ENCODE measurements at places on chromosomes 5 and 9. TPM values are rescaled to one million over a fixed set of nuclear protein-coding genes. Genes with fewer than 3 reads are reported as not detected.

DNA sequence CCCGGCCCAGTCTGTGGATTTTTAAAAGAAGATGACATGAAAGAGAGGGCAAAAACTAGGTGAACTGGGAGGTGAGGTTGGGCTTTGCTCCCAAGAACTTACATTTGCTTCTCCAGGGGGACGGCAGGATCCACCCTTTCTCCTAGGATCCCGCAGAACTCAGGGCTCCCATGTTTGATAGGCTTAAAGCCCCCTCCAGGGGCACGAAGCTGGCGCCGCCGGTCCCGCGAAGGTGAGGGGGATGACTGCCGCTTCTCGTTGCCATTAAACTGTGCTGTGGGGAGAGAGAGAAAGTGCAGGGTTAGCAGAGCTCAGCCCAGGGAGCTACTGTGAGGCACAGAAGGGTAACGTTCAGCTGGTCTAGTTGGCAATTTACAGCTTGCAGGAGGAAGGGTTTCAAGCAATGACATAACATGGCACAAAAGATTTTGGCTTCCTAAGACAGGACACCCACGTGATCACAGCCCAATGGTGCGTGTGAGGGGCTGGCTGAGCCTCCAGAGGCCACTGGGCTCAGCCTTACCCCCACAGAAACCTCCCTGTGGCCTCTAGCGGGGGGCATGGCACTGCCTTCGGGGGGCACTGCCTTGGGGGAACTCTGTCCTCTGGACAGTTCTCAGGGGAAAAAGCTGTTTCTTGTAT lies 52.0 kb upstream of the SLC25A51 start:
- no peak for DNase-seq

GRCh38 chr5:177003649-177004048 lies 2.9 kb downstream of the UIMC1 start:
- no peak for DNase-seq

DNA sequence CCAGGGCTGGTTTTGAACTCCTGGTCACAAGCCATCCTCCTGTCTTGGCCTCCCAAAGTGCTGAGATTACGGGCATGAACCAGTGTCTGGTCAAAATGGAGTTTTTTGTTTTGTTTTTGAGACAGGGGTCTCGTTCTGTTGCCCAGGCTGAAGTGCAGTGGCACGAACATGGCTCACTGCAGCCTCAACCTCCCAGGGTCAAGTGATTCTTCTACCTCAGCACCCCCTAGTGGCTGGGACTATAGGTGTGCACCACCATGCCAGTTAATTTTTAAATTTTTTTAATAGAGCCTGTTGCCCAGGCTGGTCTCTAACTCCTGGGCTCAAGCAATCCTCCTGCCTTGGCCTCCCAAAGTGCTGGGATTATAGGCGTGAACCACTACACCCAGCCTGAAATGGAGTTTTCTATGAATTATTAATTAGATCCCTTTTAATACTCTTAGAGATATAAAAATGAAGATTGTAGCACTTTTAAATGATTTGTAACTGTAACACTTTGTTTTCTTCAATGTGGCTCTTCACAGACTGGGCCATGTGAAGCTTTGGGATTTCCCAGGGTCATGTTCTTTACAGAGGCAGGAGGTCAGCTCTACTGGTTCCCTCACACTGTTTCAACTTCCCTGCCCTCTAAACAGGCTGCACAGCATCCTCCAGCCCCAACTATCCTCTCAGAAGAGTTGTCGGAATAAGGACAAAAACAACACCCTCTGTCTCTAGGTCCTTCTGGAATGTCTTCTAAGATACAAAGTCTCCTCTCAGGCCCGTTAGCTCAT lies 32.7 kb upstream of the SPARC start:
- DNase-seq: no peak

GRCh38 chr5:39390945-39391344 lies 26.6 kb upstream of the C9 start:
- no peak for DNase-seq

Gene SLC25A2
- polyA plus RNA-seq: 0.29 TPM

DNA sequence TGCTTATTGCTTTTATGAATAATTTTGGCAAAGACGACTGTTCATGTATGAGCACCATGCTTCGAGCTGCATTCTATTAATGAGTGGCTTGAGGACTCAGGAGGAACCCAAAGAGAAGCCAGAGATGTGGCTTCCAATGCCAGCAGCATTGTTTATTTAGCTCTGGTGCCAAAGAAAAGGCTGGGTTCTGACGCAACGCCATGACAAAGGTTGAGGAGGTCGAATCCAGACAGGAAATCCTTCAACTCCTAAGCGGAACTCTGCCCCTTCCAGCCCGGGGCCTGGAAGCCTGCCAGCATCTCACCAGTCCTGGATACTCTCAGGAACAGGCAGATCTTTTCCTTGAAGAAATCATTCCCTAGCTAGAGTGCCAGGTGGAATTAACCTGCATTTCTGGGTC lies 104.4 kb downstream of the ARHGAP26 start:
- no peak for DNase-seq

DNA sequence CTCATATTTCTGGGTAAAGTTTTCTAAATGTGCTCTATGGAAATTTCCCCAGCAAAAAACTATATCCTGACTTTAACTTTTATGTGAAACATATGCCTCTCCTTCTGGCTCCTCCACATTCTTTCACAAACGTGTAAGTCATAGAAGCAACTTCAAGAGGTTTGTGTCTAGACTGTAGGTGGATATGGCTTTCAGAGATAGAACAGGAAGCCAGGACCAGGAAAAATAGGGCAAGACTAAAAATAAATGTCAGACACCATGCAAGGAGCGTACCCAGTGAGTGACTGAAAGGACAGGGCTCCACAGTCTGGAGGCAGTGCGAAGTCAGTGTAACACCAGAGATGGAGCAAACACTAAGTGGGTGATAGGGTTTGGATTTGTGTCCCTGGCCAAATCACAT lies 240.7 kb downstream of the COX7C start:
- no peak for DNase-seq

DNA sequence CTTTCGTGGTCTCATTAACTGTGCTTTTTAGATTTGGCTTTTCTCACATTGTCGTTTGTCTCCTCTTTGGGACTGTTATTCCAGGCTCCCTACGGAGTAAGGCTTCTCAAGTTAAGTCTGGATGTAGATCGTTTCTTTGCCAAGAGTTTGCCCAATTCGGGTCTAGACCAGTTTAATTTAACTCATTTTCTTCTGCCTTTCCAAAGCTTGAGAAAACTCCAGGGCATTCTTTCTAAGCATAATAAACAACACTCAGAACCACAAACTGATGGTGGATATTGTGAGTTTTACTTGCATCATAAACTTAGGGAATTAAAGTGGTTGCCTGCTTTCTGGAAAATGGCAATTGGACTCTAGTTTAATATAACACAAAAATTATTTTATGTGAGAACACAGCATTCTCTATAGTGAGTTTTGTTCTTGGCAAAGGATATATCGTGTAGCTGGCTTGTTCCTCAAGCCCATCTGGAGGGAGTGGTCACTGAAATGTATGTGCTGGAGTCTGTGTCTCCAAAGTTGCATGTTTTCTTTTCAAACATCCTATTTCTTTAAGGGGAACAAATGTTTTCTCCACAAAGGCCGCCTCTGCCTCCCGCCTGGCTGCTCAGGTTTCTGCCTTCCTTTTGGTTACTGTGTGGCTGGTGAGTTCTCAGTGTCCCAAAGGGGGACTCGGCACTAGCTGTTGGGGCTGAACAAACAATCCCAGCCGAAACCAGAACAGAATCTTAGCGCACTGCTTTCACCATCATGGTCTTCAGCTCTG lies 211.3 kb upstream of the FBN2 start:
- DNase-seq: no peak

GRCh38 chr9:16509997-16510396 lies 360.5 kb downstream of the BNC2 start:
- no peak for DNase-seq

DNA sequence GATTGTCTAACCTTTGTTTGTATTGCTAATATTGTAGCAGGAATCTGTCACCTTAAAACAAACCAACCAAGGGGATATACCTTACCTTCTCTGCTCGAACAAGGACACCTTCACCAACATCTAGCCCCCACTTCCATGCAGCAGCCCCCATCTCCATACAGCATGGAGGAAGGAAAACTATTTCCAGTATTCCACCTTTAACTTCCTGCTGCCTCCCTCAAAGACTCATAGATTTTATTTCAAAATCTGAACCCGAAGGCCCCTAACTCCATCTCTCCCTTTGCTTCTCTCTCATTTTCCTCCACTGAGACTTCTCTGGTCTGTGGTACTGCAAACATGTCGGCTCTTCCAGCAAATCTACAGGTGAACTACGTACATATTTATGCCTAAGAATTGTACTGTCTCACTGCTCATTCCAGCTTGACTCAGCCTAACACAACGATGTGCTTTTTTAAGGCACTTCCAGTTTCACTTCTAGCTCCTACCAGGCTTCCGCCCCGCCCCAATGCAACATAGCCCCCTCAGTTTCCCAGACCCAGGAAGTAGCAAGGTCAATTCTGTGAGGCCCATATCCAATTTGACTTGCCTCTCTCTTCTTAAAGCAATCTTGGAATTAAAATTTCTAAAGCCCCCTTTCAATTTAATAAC lies 70.7 kb upstream of the RNF38 start:
- DNase-seq: peak; percentile 79

Gene TAF11L6
- not detected for polyA plus RNA-seq

DNA sequence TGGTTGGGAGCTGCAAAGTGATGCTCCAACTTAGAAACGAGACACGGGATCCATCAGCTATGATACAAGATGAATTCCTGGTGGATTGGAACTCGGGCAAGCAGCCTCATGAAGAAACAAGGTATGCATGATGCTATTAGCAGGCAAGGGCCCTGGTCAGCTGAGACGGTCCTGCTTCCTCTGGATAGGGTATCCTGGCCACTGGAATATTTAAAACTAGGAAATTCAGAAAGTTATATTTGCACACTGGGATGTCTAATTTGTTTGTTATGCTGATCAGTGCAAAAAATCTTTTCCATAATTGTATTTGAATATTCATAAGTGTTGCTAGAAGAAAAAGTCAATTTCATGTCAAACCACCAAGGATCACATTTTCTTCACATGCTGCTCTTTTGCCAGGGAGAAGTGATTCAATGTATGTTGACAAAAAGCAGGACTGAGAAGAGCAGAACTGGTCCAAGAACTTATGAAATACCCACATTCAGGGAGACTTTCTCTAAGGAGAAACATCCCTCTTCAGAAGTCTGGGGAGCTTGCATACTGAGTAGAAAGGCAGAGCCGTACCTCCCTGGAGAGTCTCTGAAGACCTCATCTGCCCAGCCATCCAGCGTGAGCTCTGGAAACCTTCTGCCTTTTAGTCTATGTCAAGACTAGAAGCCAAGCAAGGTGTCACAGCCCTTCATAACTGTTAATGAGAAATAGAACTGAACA lies 6.7 kb upstream of the NXNL2 start:
- no peak for DNase-seq

DNA sequence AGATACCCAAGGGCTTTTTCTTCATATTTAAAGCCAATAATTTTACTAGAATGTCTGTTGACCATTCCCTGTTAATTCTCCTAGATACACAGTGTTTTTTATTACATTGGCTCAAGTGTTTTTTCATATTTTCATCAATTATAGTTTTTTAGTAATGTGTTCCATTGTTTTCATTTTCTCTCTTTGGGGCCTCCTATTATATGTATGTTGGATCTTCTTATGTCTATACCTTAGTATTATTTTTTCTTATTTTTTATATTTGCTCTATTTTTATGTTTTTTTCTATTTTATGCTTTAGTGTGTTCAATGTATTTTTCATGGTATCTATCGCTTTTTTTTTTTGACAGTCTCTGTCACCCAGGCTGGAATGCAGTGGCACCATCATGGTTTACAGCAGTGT lies 7.5 kb downstream of the KIAA1958 start:
- DNase-seq: no peak

DNA sequence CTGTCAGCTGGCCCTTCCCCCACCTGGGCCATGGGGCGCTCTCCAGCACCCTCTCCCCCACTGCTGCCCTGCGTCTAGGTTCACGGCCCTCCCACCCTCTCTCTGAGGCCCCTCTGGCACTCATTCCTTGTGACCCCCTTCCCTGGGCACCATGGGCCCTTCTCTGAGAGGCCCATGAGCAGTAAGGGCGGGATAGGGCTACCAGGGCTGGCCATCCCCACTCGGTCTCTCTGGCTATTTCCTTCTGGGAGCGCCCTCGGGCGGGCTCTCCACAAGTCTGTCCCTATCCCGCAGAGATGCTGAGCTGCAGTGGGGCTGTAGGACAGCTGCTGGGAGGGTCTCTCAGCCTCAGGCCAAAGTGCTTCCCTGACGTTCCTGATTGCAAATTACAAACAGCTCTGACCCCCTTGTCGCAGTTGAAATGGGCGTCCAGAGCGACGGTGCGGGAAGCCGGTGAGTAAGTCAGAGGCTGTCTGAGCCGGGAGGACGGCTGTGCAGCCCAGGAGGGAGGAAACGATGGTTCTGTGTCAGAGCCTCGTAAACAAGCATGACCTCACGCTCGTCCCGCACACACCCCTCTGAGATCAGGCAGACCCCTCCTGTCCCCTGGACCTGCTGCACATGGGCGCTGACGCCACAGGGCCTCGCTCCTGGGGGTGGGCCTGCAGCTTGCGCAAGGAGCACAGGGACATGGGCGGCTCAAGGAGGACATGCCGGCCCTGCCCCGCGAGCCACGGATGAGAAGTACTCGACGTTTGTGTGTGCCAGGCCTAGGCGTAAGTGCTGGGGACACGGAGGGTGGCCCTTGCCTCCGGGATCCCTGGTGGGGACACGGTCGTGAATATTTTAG lies 36.3 kb upstream of the GFPT2 start:
- no peak for DNase-seq

Gene PGM5
- not detected for polyA plus RNA-seq

Gene ORM2
- not detected for polyA plus RNA-seq

DNA sequence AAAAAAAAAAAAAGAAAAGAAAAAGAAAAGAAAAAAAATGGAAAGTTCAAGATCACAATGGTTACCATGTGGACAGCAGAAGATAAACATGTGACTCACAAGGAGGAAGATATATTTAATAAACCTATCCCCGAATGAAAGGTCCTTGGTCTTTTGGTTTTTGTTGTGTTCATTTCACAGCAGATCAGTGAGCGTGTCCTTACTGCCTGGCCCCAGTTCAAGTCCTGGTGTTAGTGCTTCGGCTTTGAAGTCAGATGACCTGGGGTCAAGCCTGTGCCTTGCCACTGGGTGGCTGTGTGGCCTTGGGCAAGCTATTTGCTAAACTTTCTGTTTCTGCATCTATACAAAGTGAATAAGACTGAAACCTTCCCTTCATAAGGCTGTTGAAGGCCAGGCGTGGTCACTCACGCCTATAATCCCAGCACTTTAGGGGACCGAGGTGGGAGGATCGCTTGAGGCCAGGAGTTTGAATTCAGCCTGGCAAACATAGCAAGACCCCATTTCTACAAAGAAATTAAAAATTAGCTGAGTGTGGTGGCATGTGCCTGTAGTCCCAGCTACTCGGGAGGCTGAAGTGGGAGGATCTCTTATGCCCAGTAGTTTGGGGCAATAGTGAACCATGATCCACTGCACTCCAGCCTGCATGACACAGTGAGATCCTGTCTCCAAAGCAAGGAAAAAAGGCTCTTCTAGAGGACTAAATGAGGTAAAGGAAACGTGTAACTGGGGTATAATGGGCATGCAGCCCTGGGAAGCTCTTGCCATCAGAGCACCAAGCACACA lies 94.5 kb upstream of the SPATA31D4 start:
- no peak for DNase-seq

Gene CNTNAP3
- 0.24 TPM for polyA plus RNA-seq

GRCh38 chr9:133986061-133986460 lies 6.1 kb downstream of the VAV2 start:
- DNase-seq: no peak

GRCh38 chr5:66144834-66145390 lies 812 bp downstream of the SREK1 start:
- DNase-seq: no peak

Measured in B cell (primary cell).